CD4-positive, alpha-beta T cell treated with Interleukin-21 for 1 hour (primary cell): ENCODE measurements at places on chromosomes 2 and 18.

DNA sequence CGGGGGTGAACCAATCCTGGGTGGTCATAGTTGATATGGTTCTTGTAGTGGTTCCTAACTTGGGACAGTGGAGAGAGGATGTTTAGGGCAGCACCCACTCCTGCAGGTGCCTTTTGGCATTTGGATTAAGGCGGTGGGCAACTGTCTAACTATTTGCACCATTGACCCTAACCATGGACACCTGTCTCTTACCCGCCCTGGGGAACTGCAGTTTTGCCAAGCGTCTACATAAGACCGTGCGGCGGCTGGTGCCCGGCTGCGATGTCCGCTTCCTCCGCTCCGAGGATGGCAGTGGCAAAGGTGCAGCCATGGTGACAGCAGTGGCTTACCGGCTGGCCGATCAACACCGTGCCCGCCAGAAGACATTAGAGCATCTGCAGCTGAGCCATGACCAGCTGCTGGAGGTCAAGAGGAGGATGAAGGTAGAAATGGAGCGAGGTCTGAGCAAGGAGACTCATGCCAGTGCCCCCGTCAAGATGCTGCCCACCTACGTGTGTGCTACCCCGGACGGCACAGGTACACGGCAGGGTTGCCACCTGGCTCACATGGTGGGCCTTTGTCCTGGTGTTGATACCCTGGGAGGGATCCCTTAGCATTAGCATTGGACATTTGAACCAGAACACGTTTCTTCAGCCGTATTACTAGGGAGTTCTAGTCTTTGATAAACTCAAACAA is 46.3 kb downstream of the HK2 start:
- no peak for DNase-seq

- DNase-seq: no peak
Observed at GRCh38 chr18:35377875-35378573, 887 bp upstream of the ZNF396 start.

- no peak for DNase-seq
Observed at GRCh38 chr18:79169958-79170555, 100.9 kb downstream of the ATP9B start.

- DNase-seq: no peak
Observed at GRCh38 chr2:224723586-224724217, 7.5 kb upstream of the CCDC195 start.

DNA sequence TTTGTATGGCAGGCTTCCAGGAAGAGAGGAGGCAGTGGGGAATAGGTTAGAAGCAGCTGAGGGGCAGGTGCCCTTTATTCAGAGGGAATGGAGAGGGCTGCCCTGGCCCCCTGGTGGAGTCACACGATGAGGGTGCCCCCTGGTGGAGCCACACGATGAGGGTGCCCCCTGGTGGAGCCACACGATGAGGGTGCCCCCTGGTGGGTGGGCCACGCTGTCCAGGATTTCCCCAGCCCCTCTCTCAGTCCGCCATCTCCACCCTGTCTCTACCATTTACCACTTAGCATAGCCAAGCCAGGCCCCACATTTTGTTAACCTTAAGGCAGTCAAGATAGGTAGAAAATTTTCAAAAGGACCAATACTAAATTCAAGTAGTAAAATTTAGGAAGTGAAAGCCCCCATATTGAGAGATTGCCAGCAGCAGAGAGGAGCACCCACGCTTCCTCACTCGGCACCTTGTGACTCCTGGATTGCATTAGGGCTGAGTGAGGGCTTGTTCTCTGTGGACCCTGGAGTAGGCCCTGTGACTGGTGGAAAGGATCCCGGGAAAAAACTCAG is 10.4 kb upstream of the FAM228A start:
- peak; percentile 17 for DNase-seq

GRCh38 chr18:27735117-27735516 is 441.8 kb downstream of the CDH2 start:
- DNase-seq: no peak

DNA sequence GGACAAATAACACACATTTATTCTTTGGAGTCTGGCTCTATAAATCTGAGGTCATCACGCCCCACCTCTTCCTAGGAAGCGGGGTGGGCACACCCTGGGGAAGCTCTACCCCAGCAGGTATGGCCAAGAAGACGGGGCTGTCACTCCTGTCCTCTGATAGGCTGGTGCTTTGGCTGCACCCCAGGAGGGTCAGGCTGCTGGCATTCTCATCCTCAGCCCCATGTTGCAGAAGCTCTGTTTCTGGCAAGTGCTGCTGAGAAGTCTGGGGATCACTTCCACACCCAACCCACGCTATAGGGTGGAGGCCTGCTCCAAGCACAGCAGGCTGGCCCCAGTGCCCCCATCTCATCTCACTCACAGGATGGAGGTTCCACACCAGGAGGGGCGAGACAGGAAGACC is 17.6 kb downstream of the ARHGEF4 start:
- DNase-seq: no peak

GRCh38 chr2:239601201-239601851 is 200.5 kb upstream of the HDAC4 start:
- no peak for DNase-seq

- DNase-seq: no peak
Observed at GRCh38 chr18:79760881-79761280, 36.9 kb upstream of the KCNG2 start.

DNA sequence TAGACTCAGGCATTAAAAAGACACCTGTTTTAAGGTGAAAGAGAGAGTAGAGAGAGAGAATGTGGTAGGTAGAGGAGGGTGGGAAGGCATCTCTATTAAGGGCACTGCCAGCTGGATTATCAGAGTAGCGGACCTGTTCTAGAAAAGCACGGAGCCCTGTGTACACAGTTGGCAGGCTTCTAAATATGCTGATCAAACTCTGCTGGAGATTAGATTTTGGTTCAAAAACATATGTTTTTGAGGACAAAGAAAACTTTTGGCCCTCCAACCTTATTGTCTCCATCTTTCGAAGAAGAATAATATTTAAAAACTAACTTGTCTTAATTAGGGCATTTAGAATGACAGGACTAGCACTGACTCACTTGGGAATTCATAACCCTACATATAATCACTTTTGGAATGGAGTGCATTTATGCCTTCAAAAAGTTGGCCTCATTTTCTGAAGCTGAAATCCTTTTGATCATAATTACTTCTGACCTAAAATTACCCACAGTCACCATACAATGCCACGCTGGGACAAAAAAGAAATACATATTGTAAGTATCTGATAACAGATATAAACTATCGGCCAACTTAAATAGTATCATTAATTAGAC is 254.6 kb downstream of the MEIS1 start:
- DNase-seq: no peak

DNA sequence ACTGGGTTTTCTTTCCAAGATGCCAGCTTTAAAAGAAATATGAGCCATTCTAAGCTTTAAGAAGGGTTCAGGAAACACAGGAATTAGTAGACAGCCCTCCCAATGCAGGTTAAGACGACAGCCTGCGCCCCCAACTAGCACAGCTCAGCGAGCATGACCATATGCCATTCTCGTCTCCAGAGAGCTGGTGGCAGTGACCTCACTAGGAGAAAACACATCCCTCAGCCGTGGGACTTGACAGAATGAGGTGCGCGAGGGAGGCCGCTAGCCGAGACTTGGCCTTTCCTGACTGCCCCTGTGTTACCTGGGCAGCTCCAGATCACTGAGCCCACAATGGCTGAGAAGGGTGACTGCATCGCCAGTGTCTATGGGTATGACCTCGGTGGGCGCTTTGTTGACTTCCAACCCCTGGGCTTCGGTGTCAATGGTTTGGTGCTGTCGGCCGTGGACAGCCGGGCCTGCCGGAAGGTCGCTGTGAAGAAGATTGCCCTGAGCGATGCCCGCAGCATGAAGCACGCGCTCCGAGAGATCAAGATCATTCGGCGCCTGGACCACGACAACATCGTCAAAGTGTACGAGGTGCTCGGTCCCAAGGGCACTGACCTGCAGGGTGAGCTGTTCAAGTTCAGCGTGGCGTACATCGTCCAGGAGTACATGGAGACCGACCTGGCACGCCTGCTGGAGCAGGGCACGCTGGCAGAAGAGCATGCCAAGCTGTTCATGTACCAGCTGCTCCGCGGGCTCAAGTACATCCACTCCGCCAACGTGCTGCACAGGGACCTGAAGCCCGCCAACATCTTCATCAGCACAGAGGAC is 103.9 kb downstream of the MAPK4 start:
- no peak for DNase-seq

- DNase-seq: no peak
Observed at GRCh38 chr2:25926984-25927756, 48.9 kb upstream of the ASXL2 start.

GRCh38 chr2:5530011-5530696 is 162.0 kb upstream of the SOX11 start:
- DNase-seq: no peak

GRCh38 chr2:109128616-109129355 is at the start of gene SH3RF3:
SH3RF3 (plus strand) TSS chr2:109129205.
- DNase-seq: peak; percentile 5

- DNase-seq: no peak
Observed at GRCh38 chr18:66111018-66111417, 360.2 kb downstream of the CDH7 start.

- DNase-seq: no peak
Observed at GRCh38 chr18:47260120-47260923, 8.9 kb upstream of the SKOR2 start.

DNA sequence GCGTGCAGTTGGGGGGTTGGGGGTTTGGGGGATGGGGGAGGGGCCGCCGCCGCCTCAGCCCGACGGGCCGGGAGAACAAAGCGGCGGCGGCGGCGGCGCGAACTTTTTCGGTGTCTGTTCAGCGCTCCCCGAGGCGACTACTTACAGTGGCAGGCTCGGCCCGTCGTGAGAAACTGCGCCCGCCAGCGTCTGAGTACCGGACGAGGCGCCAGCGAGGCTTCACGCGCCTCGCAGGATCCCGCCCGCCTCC is 172 bp downstream of the PRKD3 start:
- peak; percentile 81 for DNase-seq
